NCI-H2171 (cell line): ENCODE measurements at places on chromosomes 2 and 18.
A peak's percentile ranks its signal among the peaks of the same experiment; 100 is the strongest.

GRCh38 chr2:113890253-113891235 lies 655 bp downstream of the ACTR3 start:
- DNase-seq = peak; percentile 27

DNA sequence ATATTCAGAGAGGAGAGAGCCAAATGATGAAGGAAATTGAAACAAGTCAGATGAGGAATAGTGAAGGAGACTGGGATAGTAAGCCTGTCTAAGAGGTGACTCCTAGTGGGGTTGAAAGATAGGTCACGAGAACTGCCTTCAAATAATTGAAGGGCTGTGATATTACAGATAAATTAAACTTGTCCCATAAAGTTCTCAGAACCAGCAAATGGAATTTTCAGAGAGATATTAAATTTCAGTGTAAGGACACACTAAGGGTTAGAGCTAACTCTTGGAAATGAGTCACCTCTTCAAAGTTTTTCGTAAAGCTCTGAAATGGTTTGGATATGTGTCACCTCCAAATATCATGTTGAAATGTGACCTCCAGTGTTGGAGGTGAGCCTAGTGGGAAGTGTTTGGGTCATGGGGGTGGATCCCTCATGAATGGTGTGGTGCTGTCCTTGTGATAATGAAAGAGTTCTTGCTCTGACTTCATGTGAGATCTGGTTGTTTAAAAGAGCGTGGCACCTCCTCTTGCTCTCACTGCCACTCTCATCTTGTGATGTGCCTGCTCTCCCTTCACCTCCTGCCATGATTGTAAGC lies 87.3 kb downstream of the BABAM2 start:
- no peak for DNase-seq

GRCh38 chr18:9823805-9824473 lies 61.8 kb upstream of the TXNDC2 start:
- no peak for DNase-seq

DNA sequence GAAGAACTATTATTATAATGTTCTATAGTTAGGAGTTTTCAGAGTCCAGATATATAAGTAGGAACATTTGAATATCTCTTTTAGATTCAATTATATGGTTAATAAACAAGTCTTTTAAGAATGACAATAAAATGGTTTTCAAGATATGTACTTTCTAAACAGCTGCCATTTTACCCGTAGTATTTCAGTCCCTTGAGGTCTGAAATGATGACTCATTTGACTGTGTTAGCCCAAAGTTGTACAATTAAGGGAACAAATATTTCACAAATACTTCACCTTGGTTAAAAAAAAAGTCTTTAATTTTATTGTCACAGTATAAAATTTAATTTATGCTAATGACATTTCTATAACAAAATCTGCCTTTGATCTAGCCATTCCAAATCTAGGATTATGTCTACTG lies 91.6 kb upstream of the TANK start:
- DNase-seq = no peak

- DNase-seq = no peak
Observed at GRCh38 chr18:3827236-3827845, 377.4 kb downstream of the TGIF1 start.

GRCh38 chr18:45243340-45244110 lies 371.8 kb upstream of the SLC14A2 start:
- DNase-seq = no peak

DNA sequence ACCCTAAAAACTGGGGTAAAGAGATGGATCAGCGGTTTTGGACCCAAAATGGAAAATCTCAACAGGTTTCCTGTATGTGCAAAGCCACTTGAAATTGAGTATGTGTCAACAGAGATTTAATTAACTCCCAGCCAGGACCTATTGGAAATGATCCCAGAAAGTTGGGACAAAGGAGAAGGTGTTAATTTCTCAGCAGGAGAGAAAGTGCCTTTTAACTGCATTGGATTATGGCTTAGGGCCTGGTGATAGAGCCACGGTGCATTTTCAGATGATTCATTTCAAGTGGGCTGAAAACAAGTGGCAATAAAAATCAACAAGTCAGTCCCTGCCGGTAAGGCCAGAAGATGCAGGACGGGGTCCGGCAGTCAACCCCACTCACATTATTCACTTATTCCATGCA lies 80.2 kb upstream of the BCL11A start:
- DNase-seq = no peak

- no peak for DNase-seq
Observed at GRCh38 chr2:176879426-176879995, 333.1 kb upstream of the HNRNPA3 start.
